ENCODE measurements at places on chromosomes 5 and 9.

- DNase-seq = no peak
Observed at GRCh38 chr5:94385767-94386166, 232.6 kb downstream of the KIAA0825 start.

DNA sequence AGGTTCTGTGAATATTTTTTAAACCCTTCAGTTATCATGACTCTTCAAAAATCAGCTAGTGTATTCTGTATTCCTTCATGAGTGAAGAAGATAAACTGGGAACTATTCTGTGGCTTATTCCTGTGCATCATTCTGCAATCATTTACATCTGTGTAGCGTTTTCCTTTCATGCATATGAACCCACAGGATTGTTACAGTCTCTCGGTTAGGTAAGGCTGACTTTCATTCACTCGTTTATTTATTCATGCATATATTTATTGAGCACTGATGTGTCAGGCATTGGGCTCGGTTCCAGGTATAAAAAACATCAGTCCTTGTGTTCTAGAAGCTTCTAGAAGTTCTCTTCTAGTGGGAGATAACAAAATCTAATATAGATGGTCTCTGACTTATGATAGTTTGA lies 318.4 kb downstream of the MAN2A1 start:
- DNase-seq = no peak

DNA sequence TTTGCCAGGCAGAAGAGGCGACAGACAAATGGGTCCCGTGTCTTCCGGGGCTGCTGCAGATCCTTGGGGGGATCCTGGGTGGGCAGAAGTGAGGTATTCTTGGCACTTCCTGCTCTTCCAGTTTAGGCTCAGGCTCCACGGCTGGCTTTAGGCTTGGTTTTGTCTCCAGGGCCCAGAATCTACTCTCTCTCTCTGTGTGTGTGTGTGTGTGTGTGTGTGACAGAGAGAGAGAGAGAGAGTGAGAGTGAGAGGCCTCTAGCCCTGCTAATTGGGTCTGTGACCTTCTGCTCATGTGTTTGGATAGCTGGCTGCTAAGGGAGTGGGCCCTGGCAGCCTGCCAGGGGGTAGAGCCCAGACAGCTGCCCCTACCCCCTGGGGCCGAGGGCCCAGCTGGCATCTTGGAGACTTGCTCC lies 39.3 kb downstream of the CRB2 start:
- DNase-seq = no peak

- no peak for DNase-seq
Observed at GRCh38 chr5:59559847-59560246, 333.7 kb downstream of the PDE4D start.

- no peak for DNase-seq
Observed at GRCh38 chr5:34511481-34511880, 144.6 kb upstream of the RAI14 start.

DNA sequence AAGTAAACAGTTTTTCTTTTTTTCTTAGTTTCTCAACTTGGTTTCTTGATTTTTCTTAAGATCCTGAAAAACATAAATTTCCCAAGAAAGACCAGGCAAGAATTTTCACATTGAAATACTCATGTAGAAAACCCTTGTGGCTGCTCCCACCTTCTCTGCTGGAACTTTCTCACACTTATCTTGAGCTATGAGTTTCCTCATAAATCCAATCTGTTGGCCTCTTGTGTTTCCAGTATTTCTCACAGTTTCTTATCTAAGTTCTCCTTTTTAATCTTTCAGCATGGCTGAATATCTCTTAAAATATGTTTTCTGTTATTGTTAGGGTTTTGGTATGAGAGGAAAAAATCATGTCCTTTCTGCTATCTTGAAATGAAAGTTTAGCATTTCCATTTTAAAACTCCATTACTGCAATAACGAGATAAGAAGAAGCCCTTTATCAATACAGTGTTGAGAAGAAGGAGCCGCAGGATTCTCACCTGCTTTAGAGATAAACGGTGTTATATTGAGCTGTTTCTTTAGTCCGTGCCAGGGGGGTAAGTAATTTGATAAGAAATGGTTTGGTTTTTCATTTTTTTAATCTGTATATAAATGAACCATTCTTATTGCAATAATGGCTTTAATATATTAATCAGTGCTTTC lies 89.3 kb downstream of the ALDH1A1 start:
- DNase-seq = no peak

DNA sequence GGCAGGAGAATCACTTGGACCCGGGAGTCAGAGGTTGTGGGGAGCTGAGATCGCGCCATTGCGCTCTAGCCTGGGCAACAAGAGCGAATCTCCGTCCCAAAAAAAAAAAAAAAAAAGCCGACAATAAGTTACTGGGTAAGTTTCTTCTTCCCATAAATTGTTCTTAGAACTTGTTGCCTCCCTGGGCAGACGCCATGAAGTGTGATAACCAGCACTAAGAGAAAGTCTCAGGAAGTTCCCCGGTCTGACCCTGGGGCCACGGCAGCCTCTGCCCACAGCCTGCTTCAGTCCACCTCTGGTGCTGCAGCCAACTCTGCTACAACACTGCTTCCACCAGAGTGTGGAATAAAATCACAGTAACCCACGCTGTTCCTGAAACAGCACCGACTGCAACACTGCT lies 19.1 kb downstream of the LPCAT1 start:
- DNase-seq = no peak

DNA sequence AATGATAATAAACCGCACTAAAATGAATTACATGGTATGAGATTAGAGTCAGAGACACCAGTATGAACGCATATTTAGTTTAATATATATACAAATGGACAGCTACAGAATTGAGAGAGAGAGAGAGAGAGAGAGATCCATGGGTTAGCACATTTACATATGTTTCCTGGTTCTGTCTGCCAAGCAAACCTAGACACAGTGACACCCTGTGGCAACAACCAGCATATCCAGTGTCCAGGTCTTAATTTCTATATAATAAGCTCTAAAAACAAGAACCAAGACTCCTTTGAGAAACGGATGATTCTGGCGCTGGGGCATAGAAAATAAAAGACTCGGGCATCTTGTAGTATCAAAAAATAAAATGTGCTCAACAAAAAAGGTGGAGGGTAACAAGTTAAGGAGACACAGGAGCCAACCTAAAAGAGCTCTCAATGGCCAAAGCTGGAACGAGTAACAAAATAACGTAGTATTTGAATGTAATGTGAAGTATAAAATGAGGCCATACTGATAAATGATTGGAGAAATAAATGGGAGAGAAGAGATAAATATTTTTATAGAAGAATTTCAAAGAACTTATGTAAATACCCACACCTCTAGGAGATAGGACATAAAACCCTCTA lies 84.5 kb downstream of the RFX3 start:
- peak; percentile 57 for DNase-seq

DNA sequence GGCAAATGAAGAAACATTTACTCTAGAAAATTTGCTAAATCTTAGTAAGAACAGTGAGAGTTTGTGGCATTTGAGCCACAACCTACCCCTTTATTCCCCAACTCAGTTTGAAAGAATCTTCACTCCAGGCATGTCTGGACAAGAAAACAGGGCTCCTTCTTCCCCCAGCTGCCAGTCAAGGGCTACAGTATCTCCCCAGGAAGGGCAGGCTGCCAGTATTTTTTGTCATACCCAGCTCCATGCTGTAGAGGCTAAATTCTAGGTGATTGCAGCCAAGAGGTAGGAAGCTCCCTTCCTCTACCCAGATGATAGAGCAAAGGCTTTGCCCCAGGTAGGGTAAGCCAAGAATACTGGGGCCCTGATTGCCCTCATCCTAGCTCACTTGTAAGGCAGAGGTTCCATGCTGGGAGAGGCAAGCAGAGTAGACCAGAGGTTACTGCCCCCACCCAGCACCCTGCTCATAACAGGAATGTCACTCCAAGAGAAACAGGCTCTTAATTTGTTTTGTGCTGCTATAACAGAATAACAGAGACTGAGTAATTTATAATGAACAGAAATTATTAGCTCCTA lies 20.0 kb upstream of the GRPEL2 start:
- DNase-seq = peak; percentile 18

DNA sequence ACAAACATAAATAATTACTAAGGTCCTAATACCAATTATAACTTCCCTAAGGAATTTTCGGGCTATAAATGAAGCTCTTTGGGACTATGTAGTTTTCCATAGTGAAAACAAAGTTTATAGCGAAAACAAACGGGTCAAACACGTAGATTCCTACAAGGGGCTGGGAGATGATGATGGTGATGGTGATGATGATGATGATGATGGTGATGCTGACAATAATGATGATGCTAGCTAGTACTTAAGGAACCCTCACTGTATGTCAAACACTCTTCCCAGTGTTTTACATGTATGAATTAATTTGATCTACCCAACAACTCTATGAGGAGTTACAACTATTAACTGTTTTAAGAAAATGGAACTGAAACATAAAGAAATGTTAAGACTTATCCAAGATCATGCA lies 63.7 kb upstream of the PIK3R1 start:
- no peak for DNase-seq

- DNase-seq = no peak
Observed at GRCh38 chr5:148729182-148729581, 74.9 kb upstream of the HTR4 start.

DNA sequence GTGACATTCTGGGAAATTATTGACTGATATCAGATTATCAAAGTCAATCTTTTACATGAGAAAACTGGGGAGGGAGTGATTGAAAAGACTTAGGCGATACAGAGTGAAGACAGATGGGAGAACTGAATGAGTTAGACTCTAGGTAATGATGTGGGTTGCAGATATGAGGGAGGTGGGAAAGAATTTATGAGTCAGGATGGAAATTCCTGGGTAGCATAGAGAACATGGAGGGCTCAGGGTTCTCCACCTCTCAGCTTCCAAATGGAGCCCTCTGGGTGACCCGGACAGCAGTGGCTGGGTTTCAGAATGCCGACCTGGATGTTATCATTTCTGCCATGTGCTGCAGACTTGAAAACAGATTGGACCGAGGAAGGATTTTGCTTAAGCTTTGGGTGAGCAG lies 75.4 kb upstream of the SHB start:
- peak; percentile 77 for DNase-seq

GRCh38 chr9:8251566-8251965 lies 452.0 kb upstream of the DMAC1 start:
- no peak for DNase-seq

GRCh38 chr9:92963831-92964606 lies 16.7 kb downstream of the FGD3 start:
- DNase-seq = no peak

DNA sequence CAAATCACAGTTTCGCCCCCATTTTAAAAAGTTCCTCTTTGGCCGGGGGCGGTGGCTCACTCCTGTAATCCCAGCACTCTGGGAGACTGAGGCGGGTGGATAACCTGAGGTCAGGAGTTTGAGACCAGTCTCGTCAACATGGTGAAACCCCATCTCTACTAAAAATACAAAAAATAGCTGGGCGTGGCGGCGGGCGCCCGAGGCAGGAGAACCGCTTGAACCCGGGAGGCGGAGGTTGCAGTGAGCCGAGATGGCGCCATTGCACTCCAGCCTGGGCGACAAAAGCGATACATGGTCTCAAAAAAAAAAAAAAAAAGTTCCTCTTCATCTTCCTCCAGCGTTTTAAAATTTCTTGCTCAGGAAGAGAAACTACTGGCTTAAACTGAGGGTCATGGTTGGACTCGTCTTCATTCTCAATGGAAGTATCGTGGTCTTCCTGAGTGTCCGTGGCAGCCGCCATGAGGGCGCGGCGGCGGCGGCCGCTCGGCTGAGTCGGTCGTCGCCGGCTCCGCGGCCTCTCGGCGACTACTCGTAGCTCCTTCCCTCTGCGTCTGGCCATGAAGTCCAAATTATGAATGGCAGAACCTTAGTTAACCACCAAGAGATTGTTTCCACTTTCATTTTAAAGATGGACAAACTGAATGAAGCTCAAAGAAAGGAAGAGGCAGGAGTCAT lies 92.1 kb upstream of the NR5A1 start:
- DNase-seq = no peak

DNA sequence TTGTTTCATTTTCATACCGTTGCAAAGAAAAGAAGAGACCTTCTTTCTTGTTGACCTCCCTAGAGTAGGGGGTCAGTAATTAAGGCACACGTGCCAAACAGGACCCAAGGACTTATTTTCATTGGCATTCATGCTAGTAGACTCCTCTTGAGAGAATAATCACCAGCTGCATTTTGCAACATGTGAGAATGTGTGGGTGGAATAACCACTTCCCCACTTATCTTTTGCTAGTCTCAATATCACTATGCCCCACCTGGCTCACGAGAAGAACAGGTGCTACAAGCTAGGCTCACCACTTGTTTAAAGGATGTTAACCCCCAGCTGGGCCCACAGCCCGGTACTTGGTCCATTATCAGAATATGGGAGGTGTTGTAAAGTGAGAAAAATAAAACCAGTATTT lies 460.7 kb upstream of the MEF2C start:
- no peak for DNase-seq

DNA sequence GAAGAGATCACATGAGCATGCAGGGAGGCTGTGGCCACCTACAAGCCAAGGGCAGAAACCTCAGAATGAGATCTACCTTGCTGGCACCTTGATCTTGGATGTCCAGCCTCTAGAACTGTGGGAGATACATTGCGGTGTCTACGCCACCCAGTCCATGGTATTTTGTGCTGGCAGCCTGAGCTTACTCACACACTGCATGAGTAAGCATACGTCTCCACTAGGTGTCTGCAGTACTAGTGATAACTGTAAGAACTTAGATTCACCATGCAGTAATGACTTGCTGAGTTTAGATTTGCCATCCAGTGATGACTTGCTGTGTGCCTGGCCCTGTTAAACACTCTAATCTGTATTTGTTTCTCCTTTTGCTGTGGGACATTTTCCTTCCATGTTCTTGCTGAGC lies 417.7 kb downstream of the GADD45G start:
- DNase-seq = no peak

DNA sequence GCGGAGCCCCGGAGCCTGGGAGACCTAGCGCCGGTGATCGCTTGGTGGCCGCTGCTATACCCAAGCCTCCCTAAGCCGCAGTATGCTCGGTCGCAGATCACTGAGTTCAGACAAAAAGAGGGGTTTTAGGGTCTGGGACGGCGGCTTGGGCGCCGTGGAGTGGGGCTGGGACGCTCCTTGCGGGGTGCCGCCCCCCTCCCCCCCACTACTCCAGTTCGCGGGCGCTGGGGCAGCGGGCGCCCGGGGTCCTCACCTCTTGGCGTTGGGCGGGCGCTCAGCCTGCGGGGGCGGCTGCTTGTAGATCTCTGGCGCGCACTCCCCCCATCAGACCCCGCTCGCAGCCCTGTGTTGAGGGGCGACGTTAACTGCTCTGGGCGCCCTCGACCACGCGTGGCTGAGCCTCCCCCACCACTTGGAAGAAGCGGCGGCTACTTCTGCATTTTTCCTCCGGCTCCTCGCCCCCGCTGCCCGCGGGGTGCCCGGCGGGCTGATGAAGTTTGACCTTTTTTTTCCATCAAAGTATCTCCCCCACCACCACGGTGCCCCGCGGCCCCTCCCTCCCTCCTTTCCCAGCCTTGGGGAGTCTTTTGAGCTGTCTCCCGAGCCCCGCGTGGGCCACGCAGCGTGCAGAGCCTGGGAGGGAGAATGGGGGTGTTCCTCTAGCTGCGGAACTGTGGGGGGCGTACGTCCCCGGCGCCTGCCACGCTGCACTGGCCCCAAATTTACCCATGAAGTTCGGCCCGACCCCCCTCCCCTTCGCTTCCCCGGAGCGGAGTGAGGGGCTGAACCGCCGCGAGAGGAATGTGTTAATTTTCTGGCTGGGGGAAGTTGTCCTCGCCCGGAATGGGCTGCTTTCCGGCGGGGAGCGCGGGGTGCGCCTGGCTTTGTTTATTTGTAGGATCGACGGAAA lies 1.2 kb downstream of the CXXC5 start:
- DNase-seq = peak; percentile 25

- DNase-seq = no peak
Observed at GRCh38 chr5:63987053-63987452, 24.8 kb upstream of the HTR1A start.

GRCh38 chr9:800591-801150 lies 40.8 kb upstream of the DMRT1 start:
- no peak for DNase-seq
